ENCODE measurements at places on chromosomes 12 and 14.

DNA sequence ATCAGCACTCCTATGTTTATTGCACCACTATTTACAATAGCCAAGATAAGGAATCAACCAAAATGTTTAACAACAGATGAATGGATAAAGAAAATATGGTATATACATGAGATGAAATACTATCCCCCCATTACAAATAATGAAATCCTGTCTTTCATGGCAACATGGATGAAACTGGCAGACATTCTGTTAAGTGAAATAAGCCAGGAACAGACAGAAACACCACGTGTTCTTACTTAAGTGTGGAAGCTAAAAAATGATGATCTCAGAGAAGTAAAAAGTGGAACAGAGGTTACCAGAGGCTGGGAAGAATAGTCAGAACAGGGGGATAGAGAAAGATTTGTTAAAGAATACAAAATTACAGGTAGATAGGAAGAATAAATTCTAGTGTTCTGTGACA is 113.7 kb upstream of the MDM1 start:
- no peak for DNase-seq

- DNase-seq, result no peak
Measured at GRCh38 chr12:92466391-92467305, 236.1 kb upstream of the PLEKHG7 start.

DNA sequence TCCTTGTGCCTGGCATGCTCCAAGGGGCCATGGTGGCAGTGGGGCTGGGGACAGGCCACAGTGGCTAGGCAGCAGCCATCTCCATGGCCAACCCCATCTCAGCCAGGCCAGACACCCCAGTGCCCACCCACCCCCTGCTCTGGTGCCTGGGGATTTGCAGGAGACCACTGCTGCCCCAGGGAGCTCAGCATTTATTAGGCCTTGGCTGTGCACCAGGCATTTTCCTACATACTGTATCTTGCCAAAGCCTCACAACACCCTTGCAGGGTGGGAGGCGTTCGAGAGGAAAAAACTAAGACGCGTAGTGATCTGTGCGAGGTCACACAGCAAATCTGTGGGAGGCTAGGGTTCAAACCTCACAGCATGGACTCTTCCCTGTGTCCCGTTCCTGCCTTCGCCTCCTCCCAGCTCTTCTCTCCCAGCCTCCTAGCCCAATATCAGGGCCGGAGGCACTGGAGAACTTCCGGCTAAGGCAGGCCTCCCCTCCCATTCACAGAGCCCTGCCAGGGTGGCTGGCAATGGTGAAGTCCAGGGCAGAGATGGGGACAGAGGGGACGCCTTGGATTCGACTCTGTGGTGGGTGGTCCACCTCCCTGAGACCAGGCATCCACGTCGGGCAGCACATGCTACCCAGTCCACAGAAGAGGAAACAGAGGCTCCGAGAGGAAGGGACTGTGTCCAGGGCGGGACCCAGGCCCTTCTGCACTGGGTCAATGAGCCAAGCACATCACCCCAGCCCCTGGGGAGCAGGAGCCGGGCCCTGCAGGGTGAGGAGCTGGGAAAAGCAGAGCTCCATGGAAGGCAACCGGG is 57.4 kb downstream of the FAM222A start:
- no peak for DNase-seq

DNA sequence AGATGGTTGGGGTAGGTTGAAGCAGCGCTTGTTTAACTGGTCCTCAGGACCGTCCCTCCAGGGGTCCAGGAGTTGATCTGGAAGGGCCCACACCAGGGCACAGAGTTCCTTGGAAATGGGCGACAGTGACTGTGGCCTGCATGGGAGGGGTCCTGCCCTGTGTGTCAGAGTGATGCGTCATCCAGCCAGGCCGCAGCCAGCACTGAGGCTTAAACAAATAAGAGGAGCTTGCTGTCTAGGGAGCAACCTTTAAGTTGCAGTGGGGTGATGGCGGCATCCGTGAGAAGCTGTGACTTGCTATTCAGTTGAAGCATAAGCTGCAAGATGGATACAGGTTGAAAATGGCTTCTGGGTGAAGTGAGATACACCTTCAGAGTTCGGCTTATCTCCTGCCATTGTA is 20.2 kb downstream of the DCAF4 start:
- DNase-seq, result no peak

- DNase-seq, result no peak
Measured at GRCh38 chr12:131845121-131845520, 16.9 kb downstream of the MMP17 start.

DNA sequence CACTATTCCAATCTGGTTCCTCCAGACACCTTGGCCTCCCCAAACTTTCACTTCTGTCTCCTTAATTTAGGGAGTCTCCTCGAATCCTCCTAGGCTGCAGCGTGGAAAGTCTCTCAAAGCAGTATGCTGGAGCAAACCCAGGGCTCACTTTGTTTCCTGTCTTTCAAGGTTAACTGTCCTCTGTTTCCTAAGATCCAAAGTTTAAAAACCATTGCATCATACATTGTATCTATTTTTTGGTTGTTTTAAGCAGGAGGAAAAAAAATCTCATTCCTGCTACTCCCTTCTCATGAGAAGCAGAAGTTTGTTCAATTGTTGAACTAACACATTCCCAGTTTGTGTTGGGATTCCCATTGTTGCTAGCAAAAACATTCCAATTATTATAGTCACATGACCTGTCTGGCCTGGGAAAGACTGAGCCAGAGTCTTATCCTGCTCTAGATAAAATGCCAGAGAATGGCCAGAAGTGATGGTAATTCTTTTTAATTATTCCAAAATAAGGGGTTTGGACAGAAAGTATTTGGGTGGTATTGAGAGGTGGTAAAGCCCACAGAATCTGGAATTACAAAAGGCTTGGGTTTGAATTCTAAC is 67.3 kb downstream of the HSPB8 start:
- DNase-seq, result no peak

GRCh38 chr14:39576736-39577135 is 144.5 kb upstream of the FBXO33 start:
- DNase-seq, result no peak

DNA sequence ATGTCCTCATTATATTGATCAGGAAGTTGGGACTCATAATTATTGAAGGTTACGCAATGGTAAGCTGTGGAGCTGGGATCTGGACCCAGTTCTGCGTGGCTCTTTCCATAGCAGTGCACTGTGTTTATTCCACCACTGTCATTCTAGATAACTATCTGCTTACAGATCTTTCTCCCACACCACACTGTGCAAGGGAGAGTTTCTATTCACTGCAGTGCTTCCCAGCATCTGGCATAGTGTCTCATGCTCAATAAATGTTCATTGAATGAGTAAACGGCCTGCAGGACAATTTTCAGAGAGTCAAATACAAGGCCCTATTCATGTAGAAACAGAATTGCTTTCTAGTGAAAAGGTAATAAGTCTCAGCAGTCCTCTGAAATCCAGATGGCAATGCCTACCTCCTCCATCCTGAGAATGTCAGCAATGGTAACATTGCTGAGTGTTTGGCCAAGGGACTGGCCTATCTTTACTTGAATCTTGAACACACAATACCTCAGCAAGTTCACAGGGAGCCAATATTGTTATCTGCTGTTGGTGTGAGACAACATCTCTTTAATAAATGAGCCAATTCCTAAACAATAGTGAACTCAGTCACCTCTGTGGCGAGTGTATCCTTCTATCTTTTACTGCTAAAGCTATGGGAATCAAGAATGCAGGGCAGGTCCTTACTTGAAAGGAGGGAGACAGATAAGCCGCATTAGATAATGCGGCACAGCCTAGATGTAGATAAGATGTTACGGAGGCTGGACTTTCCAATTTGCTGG is 332.4 kb upstream of the PRICKLE1 start:
- no peak for DNase-seq

DNA sequence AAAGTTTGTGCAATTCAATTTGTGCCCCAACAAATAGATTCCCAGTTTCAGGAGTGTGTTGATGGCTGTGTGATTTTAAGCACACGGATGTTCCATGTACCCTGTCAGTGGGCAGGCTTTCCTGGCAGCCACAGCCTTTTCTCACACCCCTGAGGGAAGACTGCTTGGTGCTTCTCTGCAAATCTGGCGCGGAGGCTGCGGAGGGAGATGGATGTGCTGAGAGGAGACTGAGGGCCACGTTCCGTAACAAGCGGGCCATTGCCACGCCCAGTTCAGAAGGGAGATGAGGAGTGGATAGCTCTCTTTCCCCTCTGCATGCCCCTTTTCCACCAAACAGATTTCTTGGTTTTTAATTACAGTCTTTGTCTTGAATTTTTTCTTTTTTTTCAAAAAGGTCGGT is 89.1 kb downstream of the BEGAIN start:
- no peak for DNase-seq

DNA sequence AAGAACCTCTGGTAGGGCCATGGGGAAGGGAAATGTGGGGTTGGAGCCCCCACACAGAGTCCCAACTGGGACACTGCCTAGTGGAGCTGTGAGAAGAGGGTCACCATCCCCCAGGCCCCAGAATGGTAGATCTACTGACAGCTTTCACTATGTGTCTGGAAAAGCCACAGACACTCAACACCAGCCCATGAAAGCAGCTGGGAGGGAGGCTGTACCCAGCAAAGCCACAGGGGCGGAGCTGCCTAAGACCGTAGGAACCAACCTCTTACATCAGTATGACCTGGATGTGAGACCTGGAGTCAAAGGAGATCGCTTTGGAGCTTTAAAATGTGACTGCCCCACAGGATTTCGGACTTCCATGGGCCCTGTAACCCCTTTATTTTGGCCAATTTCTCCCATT is 97.8 kb downstream of the HMGA2 start:
- DNase-seq, result peak; percentile 3

GRCh38 chr12:2689393-2689792 is 105.4 kb upstream of the FKBP4 start:
- no peak for DNase-seq

DNA sequence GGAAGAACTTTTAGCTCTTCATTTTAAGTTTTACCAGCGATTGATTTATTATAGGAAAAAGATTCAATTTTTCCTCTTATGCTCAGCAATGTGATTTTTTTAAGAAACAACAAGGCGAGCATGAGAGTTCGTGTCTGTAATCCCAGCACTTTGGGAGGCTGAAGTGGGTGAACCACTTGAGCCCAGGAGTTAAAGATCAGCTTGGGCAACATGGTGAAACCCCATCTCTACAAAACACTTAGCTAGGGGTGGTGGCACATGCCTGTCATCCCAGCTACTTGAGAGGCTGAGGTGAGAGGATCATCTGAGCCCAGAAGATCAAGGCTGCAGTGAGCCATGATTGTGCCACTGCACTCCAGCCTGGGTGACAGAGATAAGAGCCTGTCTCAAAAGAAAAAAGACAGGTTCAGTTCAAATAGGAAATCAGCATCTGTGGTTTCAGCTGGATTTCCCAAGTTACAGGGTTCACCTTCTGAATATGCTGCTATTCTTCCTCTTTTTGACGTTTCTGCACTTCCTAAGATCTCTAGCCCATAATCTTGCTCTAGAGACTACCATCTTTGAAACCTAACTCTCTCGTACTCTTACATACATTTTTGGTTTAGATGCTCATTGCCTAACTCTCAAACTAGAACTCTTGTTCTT is 274.7 kb downstream of the SEC23A start:
- DNase-seq, result no peak

GRCh38 chr12:92718483-92718990 is 15.7 kb downstream of the PLEKHG7 start:
- no peak for DNase-seq

- DNase-seq, result no peak
Measured at GRCh38 chr14:96221109-96221650, 16.5 kb downstream of the BDKRB2 start.

DNA sequence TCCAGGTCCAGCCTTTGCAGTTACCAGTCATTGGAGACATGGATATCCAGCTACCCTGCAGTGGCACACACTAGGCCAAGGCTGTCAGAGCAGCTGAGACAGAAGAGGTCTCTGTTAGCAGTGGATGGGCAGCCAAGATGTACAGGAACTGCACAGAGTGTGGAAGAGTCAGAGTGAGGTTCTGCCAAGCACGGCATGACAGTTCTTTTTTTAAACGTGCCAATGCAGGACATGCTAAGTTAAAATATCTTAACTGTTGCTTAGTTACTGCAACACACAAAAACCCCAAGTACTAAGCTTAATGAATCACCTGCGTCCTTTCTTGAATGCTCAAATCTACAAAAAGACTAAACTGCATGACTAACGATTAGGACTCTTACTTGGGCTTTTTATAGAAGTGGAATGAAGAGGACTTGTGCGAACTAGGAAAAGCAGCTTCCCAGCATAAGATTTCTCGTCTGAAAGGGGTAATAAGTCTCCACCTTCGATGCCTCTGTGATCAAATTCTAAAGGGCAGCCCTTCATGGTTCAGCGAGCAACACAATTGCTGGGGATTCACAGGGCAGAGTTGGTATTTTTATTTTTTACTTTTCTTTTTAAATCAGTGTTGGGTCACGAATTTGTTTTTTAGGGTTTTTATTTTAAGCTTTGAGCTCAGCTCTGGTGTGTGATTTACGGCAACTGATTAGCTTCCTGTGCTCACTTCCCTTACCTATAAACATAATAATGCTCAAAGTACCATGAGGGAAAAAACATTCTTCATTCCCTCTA is 20.6 kb downstream of the MAPK1IP1L start:
- DNase-seq, result no peak

All from stimulated activated CD8-positive, alpha-beta memory T cell treated with anti-CD3 and anti-CD28 coated beads, Interleukin-7, amount 100 ng/mL, for 1 hour (primary cell).